Stimulated activated CD8-positive, alpha-beta memory T cell treated with anti-CD3 and anti-CD28 coated beads, Interleukin-7, amount 100 ng/mL, for 24 hours (primary cell): ENCODE measurements at places on chromosomes 2 and 18.

DNA sequence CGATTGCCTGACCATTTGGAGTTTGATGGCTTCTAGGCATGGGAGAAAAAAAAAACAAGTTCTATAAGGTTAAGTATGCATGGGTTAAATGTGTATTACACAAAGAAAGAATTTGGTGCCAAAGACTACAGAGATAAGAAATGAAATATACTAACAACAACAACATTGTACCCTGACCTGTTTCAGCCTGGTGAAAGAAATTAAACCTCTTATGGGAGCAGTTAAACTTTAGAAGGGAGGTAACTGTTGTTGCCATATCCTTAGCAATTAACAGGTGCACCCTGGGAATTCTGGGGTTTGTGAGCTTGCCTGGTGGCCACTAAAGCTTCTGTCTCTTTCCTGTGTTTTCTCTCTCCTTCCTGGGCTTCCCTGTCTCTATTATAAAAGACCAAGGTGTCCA lies 6.5 kb upstream of the IFIH1 start:
- no peak for DNase-seq

GRCh38 chr2:55153584-55154299 lies 78.4 kb downstream of the CLHC1 start:
- no peak for DNase-seq

DNA sequence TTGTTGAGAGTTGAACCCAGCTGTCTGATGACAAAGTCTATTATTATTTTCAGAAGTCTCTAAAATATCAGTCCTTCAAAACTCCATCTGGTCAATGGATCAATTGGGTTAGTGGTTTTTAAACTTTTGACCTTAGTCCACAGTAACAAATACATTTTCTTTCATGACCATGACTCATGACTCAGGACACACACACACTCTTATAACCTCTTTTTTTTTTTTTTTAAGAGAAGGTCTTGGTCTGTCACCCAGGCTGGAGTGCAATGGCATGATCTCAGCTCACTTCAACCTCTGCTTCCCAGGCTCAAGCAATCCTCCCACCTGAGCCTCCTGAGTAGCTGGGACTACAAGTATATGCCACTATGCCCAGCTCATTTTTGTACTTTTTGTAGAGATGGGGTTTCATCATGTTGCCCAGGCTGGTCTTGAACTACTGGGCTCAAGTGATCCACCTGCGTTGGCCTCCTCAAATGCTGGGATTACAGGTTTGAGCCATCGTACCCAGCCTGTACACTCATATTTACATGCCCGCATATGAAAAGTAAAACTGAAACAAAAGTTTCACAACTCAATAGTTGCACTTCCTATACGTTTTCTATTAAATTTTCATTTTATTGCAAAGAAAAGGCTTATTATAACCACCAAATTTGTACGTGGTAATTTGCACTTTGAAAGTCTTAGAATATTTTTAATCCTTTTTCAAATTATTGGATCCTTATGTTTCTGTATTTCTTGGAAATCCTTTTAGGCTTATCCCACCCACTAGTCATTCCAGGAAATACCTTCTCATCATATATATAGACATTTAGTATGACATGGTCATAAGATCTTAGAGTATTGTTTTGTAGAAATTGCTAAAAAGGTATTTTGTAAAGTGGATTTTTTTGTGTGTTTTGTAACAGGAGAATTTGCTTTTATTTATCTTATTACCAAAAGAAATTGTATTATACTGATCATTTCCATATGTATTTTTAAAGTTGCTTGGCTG lies 199.0 kb downstream of the LPIN1 start:
- no peak for DNase-seq

- DNase-seq = no peak
These were observed 18.9 kb downstream of the STEAP3 start for GRCh38 chr2:119242276-119243119.

GRCh38 chr2:45778720-45779171 lies 127.3 kb downstream of the PRKCE start:
- peak; percentile 14 for DNase-seq

DNA sequence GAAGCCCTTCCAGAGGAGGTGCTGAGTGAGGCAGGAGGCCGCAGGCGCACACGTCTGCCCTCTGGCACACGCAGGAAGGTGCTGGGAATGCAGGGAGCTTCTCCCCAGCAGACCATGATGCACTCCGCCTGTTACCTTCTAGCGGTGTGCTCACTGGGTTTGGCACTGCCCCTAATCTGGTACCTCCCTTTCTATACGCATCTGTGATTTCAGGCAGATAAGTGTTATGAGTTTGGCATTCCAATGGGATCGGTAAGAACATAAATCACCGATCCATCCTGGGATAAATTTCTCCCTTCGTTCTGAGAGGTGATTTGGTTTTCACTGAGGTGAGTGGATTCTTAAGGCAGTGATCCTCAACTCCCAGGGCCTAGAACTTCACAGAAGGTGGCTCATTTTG lies 34.6 kb downstream of the ODC1 start:
- no peak for DNase-seq

DNA sequence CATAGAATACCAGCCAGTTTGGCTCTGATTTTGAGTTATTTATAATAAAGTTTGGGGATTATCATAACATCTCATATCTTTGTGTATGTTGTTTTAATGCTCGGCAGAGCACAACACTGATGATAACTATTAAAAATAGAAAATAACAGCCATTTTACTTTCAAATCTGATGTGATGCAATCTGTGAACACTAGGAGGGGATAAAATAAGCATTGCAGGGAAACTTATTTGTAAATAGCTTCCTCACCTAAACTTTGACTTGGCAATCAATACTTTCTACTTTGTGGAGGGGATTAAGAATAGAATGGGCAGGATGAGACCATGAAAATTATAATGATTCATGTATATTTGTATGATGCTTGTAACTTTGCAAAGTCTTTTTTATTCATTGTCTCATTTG lies 54.4 kb downstream of the USP14 start:
- no peak for DNase-seq

GRCh38 chr2:128421861-128422311 lies 103.2 kb upstream of the HS6ST1 start:
- DNase-seq = no peak

DNA sequence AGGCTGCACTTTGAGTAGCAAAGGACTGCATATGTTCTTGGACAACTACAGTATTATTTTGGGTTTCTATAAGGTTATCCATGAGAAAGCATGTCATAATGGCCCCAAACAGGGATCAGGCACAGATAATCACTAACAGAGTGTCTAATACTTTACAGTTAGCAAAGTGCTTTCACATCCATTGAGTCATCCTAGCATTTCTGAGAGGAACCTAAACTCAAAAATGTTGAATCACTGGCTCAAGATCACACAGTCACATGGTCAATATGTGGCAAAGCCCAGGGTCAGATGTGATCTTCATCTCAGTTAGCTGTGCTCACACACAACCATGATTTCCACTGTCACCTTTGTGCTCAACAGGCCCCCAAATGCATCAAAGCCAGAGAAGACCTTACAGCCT lies 156.1 kb upstream of the VRK2 start:
- DNase-seq = no peak

DNA sequence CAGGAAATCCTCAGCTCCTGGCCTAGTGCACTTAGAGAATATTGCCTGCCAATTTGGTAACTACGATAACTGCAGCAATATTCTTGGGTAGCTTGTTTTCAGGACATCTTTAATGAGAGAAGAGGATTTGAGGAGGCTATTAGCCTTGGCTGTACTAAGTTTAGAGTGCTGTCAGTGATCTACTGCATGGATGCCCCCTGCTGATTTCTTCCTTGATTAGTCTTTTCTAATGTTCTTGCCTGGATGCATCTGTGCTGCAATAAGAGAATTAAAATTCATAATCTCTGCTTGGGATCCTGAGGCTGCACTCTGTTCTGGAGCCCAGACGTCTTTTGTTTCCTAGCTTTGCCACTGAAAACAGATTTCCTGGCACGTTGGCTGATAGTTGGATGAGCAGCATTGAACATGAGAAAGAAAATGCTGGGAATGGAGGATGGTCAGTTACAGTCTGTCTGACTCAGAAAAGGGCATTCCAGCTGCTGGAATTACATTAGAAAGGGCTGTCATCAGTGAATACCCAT lies 115.4 kb downstream of the CCDC85A start:
- DNase-seq = no peak

DNA sequence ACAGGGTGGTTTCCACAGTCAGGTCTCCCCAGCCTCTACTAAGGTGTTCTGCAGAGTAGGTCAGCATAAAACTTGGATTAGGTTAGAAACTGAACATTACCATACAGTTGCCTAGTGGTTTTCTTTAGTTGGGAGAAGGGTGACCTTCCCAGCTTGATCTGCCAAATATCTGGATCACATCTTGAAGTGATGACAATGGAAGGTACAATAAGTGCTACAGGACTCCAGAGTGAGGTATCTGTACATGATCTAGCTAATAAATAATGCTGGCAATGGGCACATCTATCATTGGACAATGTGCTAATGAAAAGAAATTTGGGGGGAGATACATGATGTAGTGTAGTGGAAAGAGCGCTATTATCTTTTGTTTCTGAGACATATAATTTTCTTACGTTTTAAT lies 54.6 kb upstream of the ACVR1 start:
- DNase-seq = no peak

DNA sequence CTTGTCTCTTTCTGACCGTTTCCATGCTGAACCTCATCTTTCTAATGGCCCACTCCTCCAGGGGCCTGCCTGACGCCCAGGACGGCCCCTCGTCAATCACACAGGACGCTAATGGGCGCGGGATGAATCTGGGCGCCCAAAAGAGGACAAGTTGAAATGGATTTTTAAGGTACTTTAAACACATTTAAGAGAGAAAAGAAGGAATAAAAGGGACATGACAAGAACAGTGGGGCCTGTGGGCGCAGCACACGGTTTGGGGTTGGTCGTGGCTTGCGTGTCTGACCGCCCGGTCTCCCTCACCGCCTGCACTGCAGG lies 607 bp upstream of the UBE2F start:
- no peak for DNase-seq

GRCh38 chr2:152134488-152135280 lies 35.8 kb upstream of the CACNB4 start:
- no peak for DNase-seq

DNA sequence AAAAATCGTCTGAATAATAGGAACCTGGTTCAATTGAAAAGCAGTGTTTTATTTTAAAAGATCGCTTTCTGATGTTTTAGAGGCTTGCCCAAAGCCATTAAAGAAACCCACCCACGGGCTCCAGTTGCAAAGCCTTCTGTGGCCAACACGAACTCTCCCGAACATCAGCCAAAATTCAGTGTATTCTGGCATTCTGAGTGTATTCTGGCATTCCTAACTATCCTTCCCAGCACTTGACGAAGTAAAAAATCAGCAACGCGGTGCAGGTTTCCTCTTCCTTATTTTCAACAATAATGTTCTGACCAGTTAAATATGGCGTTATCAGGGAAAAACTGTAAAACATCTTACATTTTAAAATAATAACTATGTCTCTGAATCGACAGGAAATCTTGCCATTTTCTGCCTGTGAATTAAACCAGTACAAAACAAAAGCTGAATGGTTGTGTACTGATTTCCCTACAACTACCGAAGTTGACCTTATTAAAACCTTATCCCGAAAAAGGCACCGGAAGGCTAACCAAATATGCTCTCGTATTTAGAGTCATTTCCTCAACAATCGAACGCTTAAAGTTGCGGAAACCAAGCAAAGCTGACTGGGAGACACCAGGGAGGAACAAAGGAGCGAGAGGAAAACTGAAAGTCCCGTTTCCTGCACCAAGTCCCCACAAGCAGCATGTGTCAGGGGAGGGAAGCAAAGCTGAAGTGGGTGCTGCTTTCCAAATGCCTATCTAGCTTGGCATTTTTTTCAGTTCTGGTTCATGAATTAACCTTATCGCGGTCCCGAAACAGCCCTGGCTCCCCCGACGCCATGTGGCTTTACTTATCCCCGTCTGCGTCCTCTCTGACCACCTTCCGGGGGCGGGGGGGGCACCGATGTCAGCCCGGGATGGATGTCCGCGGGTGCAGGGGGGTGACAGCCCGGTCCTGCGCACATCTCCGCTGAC lies 44.3 kb downstream of the ZNF516 start:
- DNase-seq = no peak

- DNase-seq = no peak
These were observed 38.9 kb downstream of the BCL2L11 start for GRCh38 chr2:111159641-111160040.

- DNase-seq = no peak
These were observed 160.1 kb upstream of the LRP1B start for GRCh38 chr2:142290931-142291330.

DNA sequence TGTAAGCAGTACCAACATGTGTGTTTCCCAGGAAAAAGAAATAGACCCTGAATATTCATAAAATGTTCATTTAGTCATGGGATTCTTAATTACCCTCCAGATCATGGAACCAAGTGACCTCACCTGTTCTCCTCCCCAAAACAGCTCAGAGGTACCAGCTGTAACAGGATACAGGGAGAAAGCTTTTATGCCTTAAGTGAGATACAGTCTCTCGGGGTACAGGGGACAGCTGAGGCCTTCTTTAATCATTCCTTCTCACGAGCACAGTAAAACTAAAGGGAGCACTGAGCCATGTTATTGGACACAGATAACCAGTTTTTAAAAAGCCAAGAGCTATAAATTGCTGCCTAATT lies 16.6 kb downstream of the EPHA4 start:
- DNase-seq = no peak

DNA sequence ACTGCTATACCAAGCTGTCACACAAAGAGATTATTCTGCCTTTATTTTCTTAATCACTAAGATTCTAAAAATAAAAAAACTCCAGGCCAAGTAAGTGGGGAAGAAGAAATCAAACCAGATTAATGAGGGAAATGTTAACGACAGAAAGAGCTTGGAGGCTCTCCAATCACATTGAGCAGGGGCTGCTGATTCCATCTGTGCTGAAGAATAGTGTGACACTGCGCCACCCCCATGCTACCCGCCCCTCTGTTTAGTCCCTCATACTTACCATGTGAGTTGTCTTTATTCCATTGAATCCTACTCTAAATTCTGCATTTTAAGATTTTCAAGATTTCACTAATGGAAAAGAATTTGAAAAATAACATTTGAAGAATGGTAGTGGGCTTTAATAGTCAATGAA lies 998.0 kb upstream of the CDH2 start:
- no peak for DNase-seq

DNA sequence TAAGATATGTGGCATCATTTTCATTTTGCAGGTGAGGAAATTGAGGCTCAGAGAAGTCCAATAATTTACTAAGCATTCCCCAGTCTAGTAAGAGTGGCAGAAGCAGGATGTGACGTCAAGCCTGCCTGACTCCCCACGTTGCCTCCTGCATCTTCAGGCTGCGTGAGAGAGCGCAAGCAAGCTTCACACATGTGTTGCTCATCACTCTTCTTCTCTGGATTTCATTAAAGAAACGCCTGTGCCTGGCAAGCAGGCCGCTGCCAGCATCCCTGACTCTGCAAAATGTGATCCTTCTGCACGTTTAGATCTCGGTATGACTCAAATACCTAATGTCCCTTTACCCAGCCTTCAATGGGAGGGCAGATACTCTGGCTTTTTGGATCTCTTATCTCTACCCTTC lies 96.8 kb downstream of the PRKCE start:
- no peak for DNase-seq

GRCh38 chr18:10442551-10442971 lies 11.9 kb upstream of the APCDD1 start:
- DNase-seq = no peak

GRCh38 chr18:33837191-33837590 lies 259.2 kb downstream of the ASXL3 start:
- no peak for DNase-seq

GRCh38 chr18:42404151-42404550 lies 449.1 kb downstream of the PIK3C3 start:
- no peak for DNase-seq
